Cardiac septum (tissue), 1 donor: ENCODE measurements at places on chromosomes 5 and 9. TPM values are rescaled to one million over a fixed set of nuclear protein-coding genes. Genes with fewer than 3 reads are reported as not detected.

Gene PTPA
- 204 TPM for total RNA-seq

Gene RGMB
- total RNA-seq, result 14.4 TPM

- DNase-seq, result no peak
Observed at GRCh38 chr9:75188756-75189155, 100.4 kb downstream of the OSTF1 start.

DNA sequence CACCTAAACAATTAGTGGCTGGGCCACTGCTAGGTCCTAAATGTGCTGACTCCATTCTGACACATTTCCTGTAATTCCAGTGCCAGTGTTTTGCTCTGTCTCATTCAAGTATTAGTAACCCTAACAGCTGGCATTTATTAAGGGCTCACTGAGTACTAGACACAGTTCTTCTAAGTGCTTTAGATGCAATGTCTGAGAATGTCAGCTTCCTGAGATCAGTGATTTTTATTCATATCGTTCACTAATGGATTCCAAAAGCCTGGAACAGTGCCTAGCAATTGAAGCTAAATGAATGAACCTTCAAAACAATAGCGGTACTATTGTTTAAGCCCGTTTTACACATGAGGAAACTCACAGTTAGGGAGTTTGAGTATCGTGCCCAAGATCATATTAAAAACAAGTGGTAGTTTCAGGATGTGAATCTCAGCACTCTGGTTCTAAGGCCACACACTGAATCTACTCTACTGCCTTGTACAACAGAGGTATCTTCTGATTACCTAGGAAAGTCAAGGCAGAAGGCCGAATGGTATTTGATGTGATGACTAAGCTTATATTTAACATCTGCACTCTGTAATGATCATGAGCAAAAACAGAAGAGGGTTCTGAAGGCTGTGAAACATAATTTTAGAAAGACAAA, 304.0 kb downstream of the PJA2 start:
- no peak for DNase-seq

DNA sequence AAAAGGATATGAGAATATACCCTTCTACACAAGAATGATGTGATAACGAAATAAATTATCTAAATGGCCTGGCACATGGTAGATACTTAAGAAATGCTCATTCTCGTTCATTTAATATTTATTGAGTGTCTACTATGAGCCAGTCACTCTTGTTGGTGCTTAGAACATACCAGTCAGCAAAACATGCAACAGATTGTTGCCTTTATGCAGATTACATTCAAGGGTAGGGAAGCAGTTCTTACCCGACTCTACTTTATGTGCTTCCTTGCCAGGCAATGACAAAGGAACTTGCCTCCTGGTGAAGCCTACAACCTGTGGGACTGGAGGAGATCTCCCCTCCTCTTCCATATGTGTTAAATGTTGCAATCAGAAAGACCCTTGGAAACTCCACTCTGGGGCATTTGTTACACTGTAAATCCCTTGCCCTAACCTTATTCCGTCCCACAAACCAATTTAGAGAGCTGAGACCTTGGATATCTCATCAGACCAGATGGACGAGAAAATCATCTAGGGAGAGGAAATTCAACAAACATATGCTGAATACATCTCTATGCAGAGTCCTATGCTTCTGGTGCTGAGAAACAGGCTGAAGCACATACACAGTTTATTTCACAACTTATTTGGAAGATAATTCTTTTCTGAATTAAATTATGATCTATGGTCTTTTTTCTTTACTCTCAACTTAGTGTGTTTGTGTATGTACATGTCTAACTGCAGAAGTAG, 128.1 kb upstream of the TRIM32 start:
- no peak for DNase-seq
